NCI-H446 (cell line): ENCODE measurements at places on chromosomes 12 and 14.

DNA sequence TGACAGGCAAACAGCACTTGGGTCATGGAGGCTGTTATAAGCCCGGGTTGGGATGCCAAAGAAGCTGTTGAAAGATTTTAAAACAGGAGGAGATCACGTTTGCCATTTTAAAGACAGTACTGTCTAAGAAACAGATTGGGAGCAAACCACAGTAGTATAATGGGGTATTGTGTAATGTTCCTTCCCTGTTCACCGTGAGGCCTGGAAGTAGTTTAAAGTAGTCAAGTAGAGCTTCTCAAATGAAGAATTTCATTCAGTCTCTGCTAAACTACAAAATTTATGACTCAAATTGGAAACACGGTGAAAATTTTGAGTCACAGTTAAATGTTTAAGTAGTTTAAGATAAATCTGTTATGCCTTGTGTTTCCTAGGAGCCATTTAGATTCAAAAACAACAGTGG is 35.8 kb downstream of the ATP2A2 start:
- DNase-seq, result no peak

GRCh38 chr12:75630091-75630490 is 118.7 kb upstream of the KRR1 start:
- no peak for DNase-seq

DNA sequence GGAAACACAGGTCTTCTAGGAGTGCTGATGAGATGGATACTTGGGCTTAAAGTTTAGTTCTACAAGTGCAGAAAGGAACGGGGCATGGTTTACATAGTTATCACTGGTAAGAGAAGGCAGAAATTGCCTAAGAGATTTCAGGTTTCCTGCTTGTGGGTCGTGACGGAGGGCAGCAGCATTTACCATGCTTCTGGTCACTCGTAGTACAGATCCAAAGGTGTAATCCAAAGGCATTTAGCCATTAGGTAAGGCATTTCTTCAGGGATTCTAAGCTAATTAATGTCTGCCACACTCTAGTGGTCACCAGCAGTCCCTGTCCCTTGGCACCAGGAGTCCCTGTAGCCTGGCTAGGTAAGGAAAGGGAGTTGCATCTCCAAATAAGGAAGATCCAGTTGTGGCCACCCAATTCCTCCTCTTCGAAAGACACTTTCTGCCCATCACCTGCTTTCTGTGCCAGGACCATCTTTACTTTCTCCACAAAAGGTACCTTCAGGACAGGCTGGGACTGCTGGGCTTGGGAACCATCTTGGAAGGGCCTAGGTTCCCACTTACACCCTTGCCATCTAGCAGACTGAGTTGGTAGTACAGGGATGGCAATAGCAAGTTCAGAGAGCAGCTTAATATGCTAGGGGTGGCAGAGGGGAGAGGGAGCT is 1.5 kb downstream of the GSTZ1 start:
- DNase-seq, result no peak

- peak; percentile 9 for DNase-seq
Measured at GRCh38 chr12:77122236-77122635, 56.9 kb upstream of the E2F7 start.

DNA sequence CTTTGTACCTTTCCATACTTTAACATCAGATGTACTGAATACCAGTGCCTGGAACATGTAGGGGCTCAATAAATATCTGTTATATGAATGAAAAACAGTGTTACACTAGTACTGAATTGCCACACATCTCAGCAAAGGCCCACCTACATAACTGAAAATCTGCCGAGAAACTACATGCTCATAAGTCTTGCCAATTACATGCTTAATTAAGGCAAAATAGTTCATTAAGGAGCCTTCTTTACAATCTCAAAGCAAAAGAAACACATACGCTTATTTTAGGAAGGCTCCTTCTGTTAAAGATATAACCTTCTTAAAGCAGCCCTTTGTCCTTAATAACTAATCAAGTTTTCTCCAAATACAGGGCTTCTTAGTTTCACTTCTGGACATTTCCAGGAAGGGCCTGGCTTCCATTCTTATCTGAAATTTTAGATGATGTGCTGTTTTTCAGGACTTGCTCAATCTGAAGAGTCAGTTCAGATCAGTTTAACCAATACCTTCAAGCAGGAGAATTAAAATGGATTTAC is 11.5 kb downstream of the LIMA1 start:
- no peak for DNase-seq

GRCh38 chr14:90572441-90573150 is 175.8 kb downstream of the CALM1 start:
- no peak for DNase-seq

DNA sequence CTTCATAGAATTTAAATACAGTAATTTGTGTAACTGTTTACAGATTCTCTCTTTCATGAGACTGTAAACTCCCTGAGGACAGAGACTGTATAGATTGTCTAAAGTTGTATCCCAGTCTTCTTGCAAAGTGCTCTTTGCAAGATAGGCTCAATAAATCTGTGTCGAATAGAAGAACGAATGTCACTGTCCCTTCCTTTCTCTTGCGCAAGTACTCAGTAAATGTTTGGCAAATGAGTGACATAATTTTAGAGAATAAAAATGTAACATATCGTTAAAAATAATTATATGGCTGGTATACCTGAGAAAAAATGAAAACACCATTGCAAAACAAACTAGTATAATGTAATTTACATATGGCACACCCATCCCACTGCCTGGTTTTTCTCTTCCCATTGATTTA is 1.9 kb upstream of the RALGAPA1 start:
- DNase-seq, result no peak

DNA sequence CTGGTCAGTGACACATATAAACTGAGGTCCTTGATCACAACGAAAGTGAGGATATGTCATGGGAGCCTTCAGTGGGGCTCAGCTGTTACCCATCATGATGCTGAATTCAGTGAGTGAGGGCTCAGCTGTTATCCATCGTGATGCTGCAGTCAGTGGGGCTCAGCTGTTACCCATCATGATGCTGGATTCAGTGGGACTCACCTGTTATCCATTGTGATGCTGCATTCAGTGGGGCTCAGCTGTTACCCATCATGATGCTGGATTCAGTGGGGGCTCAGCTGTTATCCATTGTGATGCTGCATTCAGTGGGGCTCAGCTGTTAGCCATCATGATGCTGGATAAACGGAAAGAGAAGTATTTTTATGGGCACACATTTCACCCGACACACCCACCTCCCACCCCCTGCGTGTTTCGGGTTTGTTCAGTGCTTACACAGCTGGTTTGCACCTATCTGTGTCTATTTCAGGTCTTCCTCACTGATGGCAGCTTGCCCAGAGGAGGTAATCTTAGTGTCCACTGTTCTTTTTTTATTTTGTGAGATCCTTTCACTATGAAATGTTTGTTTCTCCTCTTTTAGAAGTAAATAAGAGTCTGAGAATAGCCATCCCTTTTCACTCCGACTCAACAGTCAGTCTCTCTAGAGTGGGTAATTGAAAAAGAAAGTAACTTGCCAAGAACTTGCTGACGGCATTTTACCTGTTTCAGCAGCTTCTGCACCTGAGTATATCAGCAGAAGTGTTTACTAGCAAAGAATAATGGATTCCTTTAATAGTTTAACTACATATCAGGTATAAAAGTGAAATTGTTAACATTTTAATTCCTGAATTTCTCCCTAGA is 183.0 kb downstream of the ERC1 start:
- no peak for DNase-seq

GRCh38 chr14:72883961-72884360 is 9.9 kb downstream of the DPF3 start:
- DNase-seq, result no peak

DNA sequence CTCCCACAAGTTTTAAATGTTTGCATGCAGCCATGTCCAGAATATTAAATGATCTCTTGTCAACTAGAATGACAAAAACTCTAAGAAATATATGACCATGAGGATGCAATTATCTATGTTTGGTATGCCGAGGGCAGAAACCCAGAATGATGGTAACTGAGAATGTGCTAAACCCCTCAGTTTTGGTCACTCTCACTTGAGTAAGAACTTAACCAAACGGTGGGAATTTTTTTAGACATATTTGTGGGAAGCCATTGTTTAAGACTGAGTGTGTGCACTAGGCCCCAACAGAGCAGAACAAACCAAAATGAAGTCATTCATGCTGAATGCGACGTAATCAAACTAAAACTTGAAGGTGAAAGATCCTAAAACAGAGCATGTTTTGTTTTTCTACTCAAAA is 1927.9 kb upstream of the SEL1L start:
- no peak for DNase-seq

- DNase-seq, result no peak
Measured at GRCh38 chr12:63995512-63995911, 151.0 kb downstream of the SRGAP1 start.

DNA sequence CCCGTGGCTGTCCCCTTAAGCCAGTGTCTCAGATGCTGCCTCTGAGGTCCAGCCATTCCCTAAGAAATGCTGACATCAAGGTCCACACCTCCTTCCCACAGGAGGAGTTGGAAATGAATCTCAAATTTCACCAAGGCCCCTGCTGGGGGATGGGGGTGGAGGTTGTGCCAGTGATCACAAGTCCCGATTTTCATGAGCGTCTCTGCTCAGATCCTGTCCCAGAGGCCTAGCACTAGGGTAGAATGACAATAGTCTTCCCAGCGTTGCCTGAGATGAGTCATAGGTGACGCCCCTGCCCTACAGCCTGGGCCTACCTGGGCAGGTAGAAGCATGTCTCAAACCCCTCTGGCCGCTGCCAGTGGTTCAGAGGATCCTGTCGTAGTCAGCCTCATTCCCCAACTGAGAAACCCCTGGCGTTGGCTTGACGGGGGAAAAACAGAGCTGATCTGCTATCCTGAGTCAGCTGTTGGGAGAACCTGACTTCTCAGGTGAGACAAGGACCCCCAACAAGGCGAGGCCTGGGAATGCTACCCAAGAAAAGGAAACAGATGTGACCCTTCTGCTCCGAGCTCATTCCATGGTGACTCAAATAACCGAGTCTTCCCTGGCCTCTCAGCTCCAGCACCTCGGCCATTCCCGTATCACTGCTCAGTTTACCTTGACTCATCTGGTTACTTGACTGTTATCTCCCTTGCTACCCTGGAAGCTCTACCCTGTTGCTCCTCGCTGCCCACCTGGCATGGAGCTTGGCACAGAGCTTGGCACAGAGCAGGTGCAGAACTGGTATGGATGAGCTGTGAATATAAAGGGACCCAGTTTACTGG is 21.8 kb upstream of the SPPL3 start:
- no peak for DNase-seq

GRCh38 chr14:25484906-25485305 is 435.0 kb upstream of the STXBP6 start:
- no peak for DNase-seq

DNA sequence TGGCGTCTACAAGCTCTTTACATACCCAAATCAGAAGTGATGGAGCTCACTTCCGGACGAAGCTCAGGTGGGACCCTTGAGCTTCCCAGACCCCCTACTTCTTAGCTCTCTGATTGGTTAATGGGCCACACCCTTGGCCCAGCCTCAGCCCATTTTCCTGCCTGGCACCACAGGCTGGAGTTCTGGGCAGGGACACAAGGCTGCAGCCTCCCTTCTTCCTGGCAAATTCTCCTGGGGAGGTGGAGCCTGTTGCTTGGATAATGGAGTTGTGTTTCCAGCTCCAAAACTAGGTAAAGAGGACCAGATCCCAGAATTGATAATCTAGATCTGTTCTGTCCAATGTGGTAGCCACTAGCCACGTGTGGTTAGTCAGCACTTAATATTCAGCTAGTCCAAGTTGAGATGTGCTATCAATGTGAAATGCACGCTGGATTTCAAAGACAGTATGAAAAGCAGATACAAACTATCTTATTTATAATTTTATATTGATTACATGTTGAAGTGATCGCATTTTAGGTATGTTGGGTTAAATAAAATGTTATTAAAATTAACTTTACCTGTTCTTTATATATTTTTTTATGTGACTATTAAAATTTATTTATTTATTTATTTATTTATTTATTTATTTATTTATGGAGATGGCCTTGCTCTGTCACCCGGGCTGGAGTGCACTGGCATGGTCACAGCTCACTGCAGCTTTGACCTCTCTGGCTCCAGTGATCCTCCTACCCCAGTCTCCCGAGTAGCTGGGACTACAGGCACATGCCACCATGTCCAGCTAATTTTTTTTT is 12.6 kb upstream of the FAIM2 start:
- DNase-seq, result no peak

- no peak for DNase-seq
Measured at GRCh38 chr14:101056446-101056845, 152.9 kb upstream of the RTL1 start.

DNA sequence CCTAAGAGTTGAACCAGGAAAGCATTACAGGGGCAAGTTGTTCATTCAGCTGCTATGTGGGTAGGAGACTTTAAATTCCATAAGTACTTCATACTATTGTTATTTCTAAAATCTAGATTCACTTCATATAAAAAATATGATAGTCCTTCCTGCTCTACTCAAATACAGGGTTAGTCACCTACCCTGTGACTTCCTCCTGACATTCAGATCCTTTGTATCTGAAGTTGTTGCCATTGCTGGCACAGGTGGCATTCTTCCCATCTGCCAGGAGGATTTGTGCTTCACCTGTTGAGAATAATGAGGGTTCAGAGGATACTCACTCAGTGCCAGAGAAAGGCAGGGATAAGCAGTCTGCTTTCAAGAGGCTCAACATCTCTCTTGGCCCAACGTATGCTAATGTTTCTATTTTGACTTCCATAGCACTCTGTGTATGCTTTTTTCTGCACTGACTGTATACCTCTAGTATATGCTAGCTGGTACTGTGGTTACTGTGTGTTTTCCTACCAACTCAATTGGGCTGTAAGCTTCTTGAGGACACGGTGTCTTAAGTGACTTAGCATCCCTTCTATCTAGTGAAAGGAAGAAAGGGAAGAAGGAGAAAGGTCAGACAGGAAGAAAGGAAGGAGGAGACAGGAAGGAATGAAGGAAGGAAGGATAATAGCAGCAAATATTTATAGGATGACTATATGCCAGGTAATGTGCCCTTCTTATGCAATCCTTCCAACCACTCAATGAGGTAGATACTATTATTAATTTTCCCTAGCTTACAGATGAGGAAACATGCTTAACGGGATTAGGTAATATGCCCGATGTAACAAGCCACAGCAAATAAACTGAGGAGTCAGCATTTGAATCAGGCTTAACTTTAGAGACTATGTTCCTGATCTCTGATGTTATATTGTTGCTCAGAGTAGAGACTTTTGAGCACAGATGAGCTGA is 38.5 kb upstream of the FGF6 start:
- DNase-seq, result no peak

DNA sequence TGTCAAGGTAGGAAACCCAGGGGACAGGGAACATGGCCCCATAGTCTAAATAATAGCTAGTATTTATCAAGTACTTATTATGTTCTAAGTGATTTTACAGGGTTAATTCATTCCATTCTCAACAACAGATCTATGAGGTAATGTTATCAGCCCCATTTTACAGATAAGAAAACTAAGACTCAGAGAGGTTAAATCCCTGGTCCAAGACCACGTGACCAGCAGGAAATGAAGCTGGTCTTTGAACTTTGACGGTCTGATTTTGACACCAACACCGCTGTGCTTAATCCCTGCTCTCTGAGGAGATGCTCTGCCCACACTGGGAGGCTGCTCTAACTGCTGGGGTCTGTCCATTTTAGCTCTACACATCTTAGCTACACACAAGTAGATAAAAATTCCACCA is 253.5 kb downstream of the SPTSSA start:
- DNase-seq, result no peak

GRCh38 chr14:74978416-74978947 is 23.1 kb upstream of the PGF start:
- no peak for DNase-seq

- no peak for DNase-seq
Measured at GRCh38 chr12:3145033-3145432, 67.9 kb downstream of the TSPAN9 start.
